Stimulated activated CD8-positive, alpha-beta memory T cell treated with anti-CD3 and anti-CD28 coated beads, Interleukin-4, amount 100 ng/mL, for 4 hours (primary cell): ENCODE measurements at places on chromosomes 11 and 22.

GRCh38 chr11:75717608-75718418 lies at the start of gene MOGAT2:
TSS of gene MOGAT2 (plus strand) at chr11:75717838. CDS start at chr11:75717889, 51 bp downstream.
- DNase-seq, result no peak

- DNase-seq, result no peak
Measured at GRCh38 chr22:41613456-41613855, 7.4 kb downstream of the DESI1 start.

GRCh38 chr11:44016131-44016530 lies 31.6 kb upstream of the ACCSL start:
- DNase-seq, result no peak

- DNase-seq, result no peak
Measured at GRCh38 chr11:46342239-46342638, 5.0 kb upstream of the DGKZ start.
